ENCODE measurements at places on chromosomes 2 and 18.

- no peak for DNase-seq
Measured at GRCh38 chr2:236793023-236794011, 223.7 kb downstream of the ACKR3 start.

GRCh38 chr18:41022484-41022883, 932.5 kb upstream of the PIK3C3 start:
- no peak for DNase-seq

DNA sequence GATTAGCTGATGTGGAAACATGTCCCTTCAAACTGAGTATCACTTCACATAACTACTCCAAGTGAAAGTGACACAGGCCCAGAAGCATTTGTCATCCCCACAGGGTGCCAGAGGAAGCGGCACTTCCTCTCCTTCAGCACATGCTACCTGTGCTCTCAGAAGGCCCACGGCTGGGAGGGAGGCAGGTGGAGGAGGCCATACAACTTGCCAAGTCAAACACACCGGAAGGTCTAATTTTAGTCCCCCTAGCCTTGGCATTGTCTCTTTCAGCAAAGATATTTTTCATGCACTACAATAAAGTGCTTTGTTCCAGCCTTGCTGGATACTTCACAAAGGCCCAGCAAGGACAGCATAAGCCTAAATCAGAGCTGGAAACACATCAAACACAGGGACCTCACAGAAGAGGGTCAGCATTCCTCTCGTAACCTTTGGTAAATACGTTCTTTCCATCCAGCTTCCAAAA, 38.0 kb downstream of the VSNL1 start:
- peak; percentile 97 for DNase-seq

- no peak for DNase-seq
Measured at GRCh38 chr18:493986-494983, 6.2 kb downstream of the COLEC12 start.

- DNase-seq = no peak
Measured at GRCh38 chr18:58495207-58495606, 133.7 kb downstream of the ALPK2 start.

DNA sequence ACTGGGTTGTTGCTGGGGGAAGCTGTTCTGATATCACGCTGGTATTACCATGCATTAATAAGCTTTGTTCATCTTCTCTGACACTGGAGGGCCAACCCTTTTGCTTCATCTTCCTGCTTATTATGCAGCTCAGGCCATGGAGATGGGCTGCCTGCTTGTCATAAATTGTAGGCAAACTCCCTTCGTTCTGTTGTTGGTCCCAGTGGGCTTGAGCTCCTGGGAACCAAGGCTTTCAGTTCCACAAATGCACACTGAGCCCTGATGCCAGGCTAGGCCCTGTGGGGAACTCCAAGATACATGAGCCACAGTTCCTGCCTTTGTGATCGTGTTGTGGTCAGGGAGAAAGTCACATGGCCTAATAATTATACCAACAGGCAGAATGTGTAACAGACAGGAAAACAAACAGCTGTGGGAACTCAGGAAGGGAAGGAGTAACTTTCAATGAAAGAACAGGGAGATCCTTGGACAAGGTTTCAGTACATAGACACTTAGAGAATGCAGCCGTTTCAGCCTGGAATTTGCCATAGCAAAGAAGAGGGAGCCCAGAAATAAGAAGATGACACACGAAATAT, 49.0 kb upstream of the BCL2L11 start:
- no peak for DNase-seq

DNA sequence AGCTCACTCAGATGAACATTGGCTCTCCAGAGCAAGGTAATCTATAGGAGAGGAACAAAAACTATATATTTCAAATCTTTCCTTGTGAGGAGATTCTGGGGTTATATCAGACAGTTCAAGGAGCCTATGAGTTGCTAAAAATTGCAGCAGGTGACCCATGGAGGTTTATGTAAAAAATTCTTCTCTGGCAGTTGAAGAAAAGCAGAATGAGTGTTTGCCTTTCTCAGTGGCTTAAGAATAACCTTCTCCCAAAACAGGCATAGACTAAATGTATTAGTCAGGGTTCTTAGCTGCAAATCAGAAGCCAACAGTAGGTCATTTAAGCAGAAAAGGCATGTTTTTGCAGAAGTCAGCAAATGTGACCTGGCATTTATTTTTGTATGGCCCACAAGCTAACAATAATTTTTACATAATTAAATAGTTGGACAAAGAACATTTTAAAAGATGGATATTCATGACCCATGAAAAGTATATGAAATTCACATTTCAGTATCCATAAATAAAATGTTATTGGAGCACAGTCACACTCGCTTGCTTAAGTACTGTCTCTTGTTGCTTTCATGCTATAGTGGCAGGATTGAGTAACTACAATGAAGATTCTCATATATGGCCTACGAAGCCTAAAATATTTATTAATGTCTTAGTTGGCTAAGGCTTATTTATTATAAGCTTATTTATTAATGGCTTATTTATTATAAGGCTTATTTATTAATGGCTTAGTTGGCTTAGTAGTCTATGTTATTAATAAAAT, 93.4 kb upstream of the TLK1 start:
- DNase-seq = no peak

DNA sequence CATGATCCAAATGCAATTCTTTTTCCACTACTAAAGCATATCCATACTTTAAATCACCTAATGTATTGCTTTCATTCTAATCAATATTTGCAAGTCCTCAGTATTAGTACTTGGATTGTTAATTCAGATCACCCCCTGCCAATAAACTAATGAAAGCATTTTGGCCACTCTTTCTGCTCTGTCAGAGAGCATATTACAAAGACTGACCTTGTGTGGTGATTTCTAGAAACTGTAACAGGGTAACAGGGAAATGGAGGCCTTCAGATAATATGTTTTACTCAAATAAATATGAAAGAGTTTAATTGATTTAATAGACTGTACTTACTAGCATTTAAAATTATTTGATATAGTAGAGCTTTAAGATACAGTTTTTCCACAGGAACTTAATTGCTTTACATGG, 453.0 kb downstream of the KCNJ3 start:
- DNase-seq = no peak

GRCh38 chr2:85162746-85163301, 29.6 kb downstream of the TCF7L1 start:
- no peak for DNase-seq

DNA sequence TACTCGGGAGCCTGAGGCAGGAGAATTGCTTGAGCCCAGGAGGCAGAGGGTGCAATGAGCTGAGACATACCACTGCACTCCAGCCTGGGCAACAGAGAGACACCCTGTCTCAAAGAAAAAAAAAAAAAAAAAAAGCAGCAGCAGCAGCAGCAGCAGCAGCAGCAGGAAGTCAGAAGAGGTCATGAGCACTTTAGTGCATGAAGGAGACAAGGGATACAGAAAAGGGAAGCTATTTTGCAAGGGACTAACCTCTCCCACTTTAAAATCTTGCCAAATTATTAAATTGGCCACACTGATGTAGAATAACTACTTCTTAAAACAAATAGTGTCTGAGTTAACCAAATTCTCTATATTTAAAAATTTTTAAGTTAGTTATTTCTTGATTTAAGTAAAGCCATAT, 113.4 kb upstream of the PDE1A start:
- DNase-seq = no peak

DNA sequence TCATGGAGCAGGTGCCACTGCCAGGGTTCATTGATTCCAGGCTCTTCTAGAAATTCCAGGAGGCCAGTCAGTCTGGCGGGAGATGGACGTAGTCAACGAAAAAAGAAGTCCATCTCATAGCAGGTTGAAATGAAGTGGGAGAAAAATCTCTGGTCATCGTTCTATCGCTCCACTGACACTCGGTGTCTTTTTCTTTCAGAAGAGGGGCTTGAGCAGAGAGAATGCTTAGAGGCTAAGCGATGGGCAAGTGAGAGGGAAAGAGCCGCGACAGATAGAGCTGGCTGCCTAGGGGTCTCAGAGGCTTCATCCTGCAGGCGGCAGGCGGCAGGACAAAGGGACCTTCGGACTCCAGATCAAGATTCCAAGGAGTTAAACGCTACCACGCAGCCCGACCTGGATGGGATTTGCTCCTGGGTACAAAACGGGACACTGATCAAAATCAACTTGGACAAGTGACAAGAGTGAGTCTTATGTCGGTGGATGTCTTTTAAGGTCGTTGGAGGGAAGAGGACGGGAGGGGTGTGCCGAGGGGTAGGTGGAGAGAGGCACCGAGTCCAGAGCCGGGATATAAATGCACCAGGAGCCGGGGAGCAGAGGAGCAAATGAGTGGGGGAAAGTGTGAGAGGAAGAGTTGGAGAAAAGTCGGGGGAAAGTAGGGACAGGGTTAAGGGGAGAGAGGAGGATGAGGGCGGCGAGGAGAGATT, 677 bp upstream of the TMEM178A start:
- peak; percentile 49 for DNase-seq

DNA sequence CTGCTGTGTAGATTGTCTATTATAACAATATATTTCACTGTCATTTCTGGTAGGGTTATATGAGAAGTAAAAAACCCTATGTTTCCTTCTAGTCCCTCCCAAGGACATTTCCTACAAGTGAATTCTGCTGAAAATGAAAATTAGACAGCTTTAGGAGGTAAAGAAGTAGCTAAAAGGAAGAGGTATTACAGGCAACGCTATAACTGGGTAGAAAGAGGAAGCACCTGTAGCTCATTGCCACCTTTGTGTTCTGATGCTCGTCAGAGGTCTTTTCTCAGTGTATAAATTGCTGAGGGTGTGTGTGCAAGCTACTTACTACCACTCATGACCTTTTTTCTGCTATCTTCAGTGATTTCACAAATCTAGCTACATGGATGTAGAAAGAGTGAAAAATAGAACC, 1.4 kb downstream of the DNAJC10 start:
- no peak for DNase-seq

DNA sequence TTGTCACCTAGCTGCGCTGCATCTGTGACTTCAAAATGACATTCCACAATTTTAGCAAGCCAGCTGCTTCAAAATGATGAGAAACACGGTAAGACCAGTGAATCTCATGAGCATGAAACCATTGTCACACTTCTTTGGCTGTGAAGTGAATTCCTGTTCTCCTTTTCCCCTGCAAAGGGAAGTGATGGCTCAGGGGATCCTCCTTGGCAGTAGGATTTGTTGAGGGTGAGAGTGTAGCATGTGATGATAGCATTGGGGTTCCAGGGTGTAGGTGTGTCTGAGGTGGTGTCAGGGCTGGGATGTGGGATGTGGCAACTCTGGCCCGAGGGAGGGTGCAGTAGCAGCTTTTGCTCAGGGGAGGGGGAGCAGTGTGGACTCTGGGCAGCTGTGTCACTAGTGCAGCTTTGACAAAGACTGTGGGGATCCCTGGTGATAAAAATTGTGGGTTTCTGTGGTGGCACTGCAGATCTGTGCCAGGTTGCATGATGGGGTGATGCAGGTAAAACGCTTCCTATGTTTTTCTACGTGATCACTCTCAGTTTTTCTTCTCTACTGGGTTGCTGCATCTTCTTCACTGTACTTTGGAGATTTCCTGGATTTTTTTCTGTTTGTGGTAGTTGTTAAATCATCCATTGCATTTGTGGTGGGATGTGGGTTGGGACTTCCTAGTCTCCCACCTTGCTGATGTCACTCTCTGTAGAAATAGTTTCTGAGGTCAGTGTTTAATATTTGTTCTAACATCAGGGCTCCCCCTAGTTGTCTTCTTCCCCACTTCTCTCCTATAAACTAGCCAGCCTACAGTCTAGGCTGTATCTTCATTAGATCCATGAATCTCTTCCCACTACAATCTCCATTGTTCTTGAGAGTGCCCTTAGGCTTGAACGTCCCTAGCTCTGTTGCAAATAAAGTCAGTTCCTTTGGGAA, 107.0 kb downstream of the ACTR3 start:
- no peak for DNase-seq

Data from cerebellar nuclear complex (tissue), 1 donor.